ENCODE measurements at places on chromosomes 13 and 19.
A peak's percentile ranks its signal among the peaks of the same experiment; 100 is the strongest.

DNA sequence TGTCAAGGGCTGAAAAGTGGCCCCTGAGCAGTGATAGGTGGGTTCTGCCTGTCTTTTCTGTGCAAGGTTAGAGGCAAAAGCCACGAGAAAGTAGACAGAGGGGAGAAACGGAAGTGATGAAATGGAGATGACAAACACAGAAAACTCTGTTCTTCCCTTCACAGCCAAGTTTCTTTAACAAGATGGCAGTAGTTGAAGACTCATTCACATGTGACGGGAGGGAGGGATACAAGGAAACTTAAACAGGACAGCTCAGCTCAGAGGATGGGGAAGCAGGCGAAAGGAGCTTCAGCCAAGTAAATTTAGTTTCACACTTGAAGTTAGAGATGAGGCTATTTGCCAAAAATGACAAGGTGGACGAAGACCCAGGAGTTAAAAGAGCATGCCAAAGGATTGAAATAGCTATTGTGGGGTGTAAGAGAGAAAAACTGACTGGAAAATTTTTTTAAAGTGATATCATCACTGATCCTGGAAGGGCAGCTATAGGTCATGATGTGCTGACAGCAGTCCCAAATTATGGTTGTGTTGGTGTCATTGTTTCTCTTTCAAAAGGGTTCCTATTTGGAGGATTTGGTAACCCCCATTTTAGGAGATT lies 347.9 kb downstream of the EFNB2 start:
- peak; percentile 7 for DNase-seq

DNA sequence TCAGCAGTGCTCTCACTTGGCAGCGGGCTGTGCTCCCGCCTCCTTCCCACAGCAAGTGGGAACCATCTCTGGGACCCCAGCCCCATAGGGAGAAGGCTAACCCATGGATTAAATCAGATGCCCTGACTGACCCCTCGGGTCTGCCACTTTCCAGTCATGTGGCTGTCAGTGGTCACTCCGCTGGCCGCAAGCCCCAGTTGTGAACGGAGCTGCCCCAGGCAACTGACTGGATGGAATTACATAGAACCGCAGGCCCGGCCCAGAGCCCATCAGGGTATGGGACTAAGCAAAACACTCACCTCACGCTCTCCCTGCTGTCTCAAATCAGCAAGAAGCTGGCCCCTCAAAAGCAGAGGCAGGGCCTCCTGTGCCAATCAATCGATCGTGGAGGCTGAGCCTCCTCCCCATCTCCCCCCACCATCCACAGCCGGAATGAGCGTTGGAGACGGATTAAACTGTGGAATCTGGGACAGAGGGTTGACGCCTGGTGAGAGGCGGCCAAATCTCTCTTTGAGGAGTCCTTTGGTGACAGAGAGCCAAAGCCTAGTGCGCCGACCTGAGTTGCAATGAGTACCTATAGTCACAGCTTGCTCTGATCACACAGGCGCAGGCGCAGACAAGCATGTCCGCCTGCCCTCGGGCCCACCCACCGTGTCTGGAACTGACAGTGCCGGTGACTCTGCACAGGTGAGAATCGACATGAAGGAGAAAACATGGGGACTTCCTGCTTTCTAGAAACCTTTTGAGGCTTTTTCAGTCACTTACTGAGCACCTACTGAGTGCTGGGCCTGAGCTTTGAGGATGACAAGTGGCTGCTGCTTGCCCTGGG lies 38.7 kb downstream of the PBX4 start:
- DNase-seq: peak; percentile 81

GRCh38 chr13:32984857-32985626 lies 31.2 kb upstream of the KL start:
- peak; percentile 49 for DNase-seq

- no peak for DNase-seq
These were observed 605.3 kb upstream of the SLC10A2 start for GRCh38 chr13:103671547-103671946.
